GM10248 (cell line): ENCODE measurements at places on chromosomes 2 and 18.

DNA sequence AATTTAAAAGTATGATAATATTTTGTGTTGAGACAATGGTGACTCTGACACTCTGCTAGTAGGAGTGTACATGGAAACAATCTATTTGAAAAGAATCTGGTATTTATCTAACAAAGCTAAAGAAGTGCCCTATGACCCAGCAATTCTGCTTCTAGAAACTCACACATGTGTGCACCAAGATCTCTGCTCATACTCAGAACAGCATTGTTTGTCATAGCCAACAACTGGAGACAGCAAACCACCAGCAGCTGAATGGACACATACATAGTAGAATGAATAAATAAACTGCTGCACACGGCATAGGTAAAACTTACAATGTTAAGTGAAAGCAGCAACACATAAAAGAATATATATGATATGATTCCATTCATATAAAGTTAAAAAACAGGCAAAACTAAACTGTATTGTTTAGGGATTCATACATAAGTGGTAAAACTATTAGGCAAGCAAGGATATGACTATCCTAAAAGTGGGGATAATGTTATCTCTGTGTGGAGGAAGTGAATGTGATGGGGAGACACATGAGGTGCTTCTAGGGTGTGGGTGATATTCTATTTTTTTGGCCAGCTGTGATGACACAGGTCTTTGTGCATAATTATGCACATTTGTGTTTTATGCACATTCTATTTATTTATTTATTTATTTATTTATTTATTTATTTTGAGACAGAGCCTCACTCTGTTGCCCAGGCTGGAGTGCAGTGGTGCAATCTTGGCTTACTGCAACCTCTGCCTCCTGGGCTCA, 71.1 kb downstream of the RFTN2 start:
- no peak for DNase-seq

- no peak for DNase-seq
Measured at GRCh38 chr2:25905126-25905525, 26.8 kb upstream of the ASXL2 start.

GRCh38 chr18:25189391-25190185, 162.4 kb downstream of the ZNF521 start:
- DNase-seq, result no peak

DNA sequence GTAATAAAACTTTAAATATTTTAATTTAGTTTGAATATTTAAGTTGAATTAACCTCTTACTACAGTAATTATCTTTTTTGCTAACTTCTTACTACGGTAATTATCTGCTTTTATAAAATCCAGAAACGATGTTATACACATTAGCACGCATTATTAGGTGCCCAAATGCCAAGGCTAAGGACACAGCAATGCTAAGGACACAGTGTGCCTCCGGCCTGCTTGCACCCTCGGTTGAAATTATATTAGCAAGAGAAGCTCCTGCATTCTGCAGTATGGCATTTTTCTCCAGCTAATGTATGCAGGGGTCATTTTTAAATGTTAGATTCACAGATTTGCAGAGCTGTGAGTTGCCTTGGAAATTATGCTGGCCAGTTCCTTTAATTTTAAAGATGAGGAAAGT, 220.0 kb downstream of the NEDD4L start:
- DNase-seq, result no peak

DNA sequence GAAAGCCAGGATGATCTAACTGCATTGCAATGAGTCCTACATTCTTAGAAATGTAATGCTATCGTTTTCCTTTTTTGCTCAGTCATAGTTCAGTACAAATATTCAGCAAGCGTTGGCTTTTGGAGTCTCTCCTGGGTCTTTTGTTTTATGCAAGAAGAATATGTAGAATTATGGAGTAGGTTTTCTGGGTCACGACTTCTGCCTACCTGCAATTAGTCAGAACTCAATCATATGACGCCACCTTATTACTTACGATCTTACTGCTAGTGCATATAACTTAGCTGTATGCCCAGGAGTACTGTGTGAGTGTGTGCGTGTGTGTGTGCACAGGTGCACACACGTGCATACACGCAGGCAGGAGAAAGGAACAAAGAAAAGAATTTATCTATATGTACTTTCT, 640.2 kb downstream of the STK39 start:
- DNase-seq, result no peak

- DNase-seq, result no peak
Measured at GRCh38 chr18:78713069-78713468, 266.5 kb upstream of the SALL3 start.

GRCh38 chr2:16522031-16522831, 143.4 kb downstream of the CYRIA start:
- DNase-seq, result no peak

DNA sequence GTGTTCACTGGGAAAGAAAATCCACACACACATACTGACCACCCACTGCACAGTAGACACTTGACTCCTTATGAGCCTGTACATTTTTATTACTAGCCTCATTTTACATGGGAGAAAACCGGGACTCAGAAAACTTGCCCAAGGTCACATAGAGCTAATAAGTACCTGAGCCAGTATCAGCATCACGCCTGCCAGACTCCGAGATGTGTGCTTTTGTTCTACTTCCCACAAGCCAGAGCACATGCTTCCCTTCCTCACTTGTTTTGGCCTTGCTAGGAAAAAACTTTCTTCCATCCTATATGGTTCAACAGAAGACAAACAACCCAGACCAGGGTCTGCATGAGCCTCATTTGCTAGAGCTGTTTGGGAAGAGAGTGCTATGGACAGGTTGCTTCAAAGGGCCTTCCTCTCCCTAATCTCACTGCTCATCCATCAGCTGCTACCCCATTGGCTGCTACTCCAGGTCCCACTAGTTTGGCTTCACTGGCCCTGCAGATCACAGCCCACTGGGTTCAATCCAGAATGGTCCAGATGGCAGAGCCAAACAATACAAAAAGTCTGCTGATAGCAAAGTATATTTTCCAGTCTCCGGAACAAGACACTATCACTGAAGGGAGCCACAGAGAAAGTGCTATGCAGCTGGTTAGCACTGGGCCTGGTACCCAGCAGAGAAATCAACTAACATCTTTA, 63.9 kb downstream of the STK39 start:
- no peak for DNase-seq

DNA sequence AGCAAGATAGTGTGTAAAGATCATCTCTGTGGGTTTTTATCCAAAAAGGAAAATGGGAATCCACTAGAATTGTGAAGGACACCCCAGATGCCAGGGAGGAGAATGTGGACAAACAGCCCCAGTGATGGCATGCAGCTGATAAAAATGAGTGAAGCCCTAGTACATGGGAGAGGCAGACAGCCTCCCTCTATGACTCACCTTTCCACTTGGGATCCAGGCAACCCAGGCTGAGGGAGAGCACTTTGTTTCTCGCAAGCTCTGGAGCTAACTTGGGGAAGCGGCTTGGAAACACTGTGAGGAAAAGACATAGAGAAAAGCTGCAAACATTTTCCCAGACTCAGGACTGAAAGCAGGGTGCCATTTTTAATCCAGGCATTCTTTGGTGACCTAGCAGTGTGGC, 5.3 kb upstream of the FLACC1 start:
- DNase-seq, result no peak

- DNase-seq, result no peak
Measured at GRCh38 chr2:37377187-37377532, 32.7 kb downstream of the QPCT start.

DNA sequence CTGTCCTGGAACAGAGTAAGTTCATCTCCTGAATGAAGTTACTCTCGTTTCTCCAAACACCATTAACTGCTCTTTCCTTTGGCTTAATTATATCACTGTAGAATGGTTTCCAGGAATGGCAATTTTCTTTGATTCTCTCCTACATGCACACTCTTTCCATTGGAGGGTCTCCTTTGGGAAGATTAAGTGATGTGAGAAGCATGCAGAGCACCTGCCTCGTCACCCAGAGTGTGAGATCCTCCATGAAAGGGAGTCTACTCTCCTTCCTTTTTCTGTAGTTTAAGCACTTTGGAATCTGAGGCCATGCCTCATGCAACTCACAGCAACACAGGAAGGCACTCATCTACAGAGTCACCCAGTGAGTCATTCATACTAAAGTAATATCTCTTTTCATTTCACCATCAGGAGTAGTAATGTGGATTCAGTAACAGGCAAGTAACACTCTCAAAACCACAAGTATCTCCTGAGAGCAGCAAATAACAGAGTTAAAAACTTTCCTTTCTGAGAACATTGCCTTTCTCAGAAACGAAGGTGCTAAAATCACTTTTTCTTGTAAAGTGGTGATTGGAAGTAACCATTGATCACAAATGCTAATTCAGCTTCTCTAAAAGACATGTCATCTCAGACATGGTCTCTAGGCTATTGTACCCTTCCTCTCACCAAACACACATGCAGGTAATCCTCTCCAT, 52.8 kb upstream of the IL1RL1 start:
- DNase-seq, result no peak

GRCh38 chr18:46426021-46426678, 230.9 kb downstream of the LOXHD1 start:
- DNase-seq, result no peak

DNA sequence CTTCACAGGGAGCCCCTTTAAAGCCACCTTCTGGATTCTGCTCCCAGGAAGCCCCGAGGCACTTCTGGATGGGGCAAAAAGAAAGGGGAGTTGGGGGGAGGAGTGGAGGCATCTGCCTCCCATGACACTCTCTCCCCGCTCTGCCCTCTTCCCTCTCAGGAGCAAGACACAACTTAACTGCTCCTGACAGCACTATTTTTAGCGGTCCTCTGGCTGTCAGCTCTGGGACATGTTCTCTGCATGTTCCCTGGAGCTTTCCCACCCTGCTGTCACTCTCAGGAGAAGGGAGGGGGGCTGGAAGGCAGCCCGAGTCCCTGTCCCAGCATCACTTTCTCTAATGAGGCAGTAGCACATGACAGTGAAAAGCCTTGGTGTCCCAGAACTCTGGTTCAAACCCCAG, 32.3 kb downstream of the PLB1 start:
- no peak for DNase-seq

GRCh38 chr2:230717600-230717999, 5.0 kb downstream of the CAB39 start:
- DNase-seq, result no peak

DNA sequence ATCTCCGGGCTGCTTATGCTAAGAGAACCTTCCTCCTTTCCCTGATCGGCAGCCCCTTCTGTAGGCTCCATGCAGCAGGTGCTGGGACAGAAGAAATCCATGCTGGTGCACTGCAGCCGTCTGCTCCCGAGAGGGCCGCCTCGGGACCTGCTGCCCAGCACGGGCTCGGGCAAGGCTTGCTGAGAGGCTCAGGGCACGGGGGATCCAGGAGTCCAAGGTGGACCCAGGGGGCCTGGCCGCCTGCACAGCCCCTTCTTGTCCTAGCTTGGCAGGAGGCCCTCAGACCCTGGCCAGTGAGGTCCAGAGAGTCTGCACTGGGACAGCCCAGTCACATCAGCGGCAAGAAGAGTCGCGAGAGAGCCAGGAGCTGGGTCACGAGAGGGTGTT, 13.3 kb upstream of the DUSP2 start:
- peak; percentile 22 for DNase-seq

GRCh38 chr18:7856733-7857132, 289.6 kb downstream of the PTPRM start:
- DNase-seq, result no peak

DNA sequence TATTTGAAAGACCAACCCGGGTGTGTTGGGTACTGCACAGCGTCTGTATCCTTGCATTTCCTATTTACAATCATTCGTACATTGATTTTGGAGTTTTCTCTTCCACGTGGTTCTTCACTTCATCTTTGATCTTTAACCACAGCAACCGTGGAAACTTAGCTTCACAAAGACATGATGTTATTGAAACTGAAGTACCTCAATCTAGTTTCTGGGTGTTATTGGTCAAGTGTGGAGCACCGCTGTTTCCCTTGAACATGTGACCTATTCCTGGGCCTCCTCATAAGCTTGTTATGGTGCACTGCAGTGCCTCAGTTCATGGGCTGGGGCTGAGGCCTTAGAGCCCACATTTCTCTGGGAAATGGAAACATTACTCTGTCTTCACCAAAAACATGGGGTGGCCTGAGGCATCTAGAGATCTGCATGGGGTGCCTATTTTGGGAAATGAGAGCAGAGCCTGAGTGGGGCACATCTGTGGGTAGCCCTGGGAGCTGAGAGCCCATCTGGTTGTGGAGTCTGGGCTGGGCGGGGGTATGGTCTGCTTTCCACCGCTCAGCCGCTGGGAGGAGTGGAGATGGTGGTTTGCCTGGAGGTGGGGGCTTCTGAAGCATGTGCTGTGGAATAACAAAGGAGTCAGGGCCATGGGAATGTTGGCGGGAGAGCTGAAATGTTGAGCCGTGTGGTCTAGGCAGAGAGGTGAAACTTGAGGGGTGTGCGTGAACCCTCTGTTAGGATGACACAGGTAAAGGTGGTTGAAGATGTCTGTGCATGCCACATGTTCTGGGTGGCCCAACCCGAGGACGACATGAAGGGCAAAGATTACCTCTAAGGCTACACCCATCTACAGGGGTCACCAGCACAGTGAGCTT, 37.4 kb downstream of the ZNF236 start:
- peak; percentile 67 for DNase-seq

- DNase-seq, result no peak
Measured at GRCh38 chr2:10796703-10797102, 15.9 kb downstream of the PDIA6 start.

- DNase-seq, result no peak
Measured at GRCh38 chr2:112185131-112185530, 46.9 kb downstream of the FBLN7 start.

GRCh38 chr18:77016936-77017335, 115.6 kb downstream of the MBP start:
- DNase-seq, result no peak

GRCh38 chr2:217147818-217148217, 288.0 kb upstream of the TNP1 start:
- DNase-seq, result no peak

GRCh38 chr2:45014016-45014702, 4.9 kb upstream of the SIX2 start:
- peak; percentile 80 for DNase-seq
